Activated CD4-positive, alpha-beta T cell treated with anti-CD3 and anti-CD28 coated beads, Interleukin-2, amount 50 U/mL, for 24 hours (primary cell): ENCODE measurements at places on chromosomes 13 and 19.

DNA sequence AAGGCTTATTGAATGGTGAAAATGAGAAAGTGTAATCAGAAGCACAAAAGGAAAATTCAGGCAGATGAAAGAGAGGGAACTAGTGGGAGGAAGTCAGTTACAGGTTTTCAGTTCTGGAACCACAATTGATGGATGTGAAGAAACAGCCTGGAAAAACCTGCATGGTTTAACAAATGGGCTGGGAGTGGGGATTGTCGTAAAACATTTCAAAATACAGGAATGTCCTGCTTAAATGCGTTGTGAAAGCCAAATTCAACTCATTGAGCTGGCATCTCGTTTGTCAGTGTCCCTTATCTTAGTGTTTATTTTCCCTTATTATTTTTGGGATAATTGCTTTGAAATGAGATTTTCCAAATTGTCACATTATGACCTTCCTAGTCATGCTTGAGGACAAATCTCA lies 106.5 kb upstream of the RFC3 start:
- DNase-seq = no peak

- no peak for DNase-seq
Measured at GRCh38 chr19:29612801-29613595, 6.9 kb downstream of the POP4 start.

GRCh38 chr13:112376050-112376681 lies at the start of gene SPACA7:
Gene SPACA7 (plus strand): TSS chr13:112376355. CDS start chr13:112376386, 31 bp downstream.
- DNase-seq = no peak

DNA sequence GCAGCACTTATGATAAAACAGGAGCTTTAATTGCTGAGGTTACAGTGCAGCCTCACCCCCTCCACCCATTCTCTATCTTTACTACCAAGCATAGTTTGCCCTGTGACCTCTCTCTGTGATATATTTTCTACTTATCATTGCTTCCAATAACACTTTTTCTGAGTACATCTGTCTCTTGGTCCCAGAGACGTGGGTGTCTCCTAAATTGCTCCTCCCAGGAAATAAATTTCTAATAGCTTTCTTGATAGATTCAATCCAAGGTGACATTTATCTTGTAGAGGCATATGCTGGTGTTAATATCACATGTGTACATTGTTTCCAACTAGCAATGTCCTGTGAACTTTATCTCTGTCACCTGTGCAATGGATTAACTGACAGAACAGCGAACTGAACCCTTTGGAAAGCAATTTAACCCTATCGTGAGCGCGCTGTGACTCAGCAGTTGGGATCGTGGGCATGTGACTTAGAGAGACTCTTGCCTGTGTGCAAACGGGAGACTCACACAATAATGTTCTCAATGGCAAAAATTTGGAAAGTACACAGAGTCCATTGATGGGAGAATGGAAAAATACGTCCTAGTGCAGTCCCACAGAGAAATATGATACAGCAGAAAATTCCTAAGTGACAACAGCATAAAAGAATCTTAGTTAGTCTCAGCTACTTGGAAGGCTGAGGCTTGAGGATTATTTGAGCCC lies 7.0 kb upstream of the MAP2K2 start:
- no peak for DNase-seq

GRCh38 chr13:51324714-51325420 lies 14.6 kb upstream of the SERPINE3 start:
- DNase-seq = no peak

GRCh38 chr13:34216256-34216655 lies 398.3 kb downstream of the RFC3 start:
- no peak for DNase-seq

GRCh38 chr19:15236886-15237285 lies 4.6 kb upstream of the EPHX3 start:
- DNase-seq = no peak

GRCh38 chr19:35908973-35909683 lies 1.0 kb upstream of the TYROBP start:
- no peak for DNase-seq

- DNase-seq = no peak
Measured at GRCh38 chr13:20064128-20064527, 96.7 kb downstream of the GJA3 start.

GRCh38 chr19:17471410-17472125 lies 1.2 kb downstream of the SLC27A1 start:
- DNase-seq = no peak

DNA sequence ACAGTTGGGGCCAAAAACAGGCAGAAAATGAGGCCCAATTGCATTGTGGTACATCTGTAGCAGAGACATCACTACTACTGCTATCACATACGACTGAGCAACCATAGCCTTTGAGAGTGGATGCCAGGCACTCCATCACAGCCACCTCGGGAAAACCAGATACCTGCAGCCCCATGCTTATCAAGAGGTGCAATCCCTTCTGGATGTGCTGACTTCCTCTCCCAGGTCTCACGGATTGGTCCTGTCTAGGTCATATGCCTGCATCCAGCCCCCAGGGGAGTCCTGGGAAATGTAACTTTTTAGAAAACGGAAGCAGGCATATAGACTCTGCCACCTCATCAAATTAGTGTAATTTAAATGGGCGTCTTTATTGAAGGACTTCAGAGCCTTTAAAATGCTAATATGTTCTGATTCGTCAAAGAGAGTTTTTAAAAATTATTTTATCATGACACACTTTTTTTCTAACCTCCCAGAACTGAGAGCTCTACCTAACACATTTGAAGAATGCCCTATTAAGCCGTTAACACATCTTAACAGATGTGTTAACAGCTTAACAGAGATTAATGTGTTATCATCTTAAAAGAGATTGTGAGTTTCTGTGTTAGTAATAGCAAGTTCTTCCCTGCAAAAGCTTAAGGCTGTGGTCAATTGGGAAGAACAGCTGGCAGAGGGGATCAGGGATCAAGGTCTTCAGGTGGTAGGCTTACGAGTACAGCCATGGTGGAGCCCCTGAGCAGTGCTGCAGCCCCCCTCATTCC lies 63.9 kb downstream of the DLEU7 start:
- DNase-seq = no peak

DNA sequence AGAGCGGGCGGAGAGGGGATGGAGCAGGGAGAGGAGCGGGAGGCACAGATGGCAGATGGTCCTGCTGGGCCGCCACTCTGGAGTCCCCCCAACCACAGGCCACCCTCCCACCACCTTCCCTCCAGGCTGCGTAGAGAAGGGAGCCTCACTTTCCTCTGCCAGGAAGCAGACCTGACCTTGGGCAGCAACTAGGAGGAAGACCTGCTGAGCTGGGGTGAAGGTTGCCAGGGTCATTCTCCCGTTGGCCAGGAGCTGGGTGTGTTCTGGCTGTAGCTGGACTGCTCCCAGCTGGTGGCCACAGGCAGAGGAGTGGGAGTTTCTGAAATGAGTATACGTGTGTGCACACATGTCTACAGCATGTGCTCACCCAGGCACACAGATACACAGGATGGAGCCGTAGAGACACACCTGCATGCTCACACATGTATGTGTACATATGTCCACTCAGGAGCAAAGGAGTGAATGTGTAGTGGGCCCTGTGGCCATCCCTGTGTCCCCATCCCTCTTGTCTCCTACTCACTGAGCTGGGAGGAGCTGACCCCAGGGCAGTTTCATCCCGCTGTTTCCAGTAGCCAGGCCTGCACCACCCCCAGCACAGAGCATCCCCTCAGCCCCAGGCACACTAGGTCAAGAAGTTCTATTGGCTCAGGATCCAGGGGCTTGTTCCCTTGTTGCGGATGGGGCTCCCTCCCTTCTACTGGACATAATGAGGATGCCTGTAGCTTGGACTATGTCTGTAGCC lies 53.0 kb downstream of the CHST8 start:
- DNase-seq = no peak

GRCh38 chr19:46791944-46792343 lies 3.5 kb upstream of the SLC1A5 start:
- peak; percentile 34 for DNase-seq

GRCh38 chr13:51828730-51829567 lies 16.0 kb downstream of the TMEM272 start:
- DNase-seq = no peak

- DNase-seq = no peak
Measured at GRCh38 chr19:16139752-16140151, 3.7 kb upstream of the HSH2D start.

DNA sequence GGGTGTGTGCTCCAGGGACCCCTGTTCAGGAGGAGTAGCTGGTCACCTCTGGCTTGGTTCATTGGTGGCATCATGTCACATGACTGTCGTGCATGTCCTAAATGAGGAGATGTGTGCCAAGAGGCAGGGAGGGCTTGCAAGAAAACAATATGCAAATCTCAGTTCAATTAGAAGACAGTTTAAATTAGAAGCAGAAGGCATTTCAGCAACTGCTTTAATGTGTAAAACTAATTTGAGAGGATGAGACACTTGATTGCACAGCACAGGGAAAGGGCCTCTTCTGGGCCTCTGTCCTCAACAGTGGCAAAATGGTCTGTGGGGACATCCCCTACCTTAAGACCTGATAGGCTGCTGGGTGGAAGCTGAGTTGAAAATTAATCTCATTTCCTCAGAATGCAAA lies 54.6 kb downstream of the SPATA13 start:
- no peak for DNase-seq

GRCh38 chr19:14577885-14578427 lies 4.9 kb upstream of the CLEC17A start:
- DNase-seq = no peak

DNA sequence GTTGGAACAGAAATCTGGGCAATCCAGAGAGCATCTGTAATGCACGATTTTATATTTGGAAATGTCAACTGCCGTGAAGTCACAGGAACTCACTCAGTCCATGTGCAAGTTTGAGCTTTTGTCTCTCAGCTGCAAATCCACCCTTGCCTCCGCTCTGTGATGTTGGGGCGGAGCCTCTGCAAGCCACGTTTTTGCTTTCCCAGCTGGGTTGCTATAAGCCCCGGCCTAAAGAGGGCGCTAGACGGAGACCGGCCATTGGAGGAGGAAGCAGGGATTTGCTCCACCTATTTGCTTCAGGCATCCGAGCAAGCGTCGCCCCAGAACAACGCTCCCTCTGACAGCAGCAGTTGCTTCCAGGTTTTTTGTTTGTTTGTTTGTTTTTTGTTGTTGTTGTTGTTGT lies 56.2 kb downstream of the TRPM4 start:
- DNase-seq = no peak

DNA sequence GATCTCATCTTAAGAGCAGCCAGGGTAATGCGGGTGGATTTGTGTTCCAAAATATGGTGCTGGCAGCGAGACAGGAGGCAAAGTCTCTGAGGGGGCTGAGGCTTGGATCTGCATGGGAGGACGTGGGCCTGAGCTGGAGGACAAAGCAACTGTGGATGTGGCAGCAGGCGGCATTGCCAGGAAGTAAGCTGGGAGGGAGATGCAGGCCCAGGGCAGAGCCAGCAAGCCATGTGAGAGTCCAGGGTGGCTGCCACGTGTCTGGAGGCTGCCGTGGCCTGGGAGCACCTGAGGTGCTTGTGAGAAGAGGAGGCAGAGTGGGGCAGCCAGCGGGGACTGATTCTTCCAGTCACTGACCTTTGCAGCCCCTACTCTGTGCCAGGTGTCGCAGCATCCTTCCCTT lies 52.0 kb downstream of the DPF1 start:
- DNase-seq = no peak

- no peak for DNase-seq
Measured at GRCh38 chr13:83182845-83183244, 699.4 kb downstream of the SLITRK1 start.

GRCh38 chr19:40673397-40673796 lies 17.1 kb downstream of the NUMBL start:
- DNase-seq = no peak

DNA sequence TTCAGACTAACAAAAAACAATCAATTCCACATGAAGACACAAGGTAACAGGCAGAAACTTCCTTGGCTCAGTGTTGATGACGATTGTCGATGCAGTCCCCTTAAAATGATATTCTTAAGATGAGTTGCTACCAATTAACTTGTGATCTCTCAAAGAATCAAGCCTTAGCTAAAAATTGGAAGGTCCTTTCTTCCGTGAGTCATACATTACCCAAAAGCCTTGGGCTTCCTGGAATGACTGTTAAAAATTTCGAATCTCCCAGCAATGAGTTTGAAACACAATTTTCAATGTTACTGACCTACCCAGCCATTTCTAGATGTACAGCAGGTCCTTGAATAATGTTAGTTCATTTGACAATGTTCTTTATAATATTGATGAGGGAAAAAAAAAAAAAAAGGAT lies 28.0 kb upstream of the RB1 start:
- no peak for DNase-seq

- no peak for DNase-seq
Measured at GRCh38 chr13:113305208-113305607, 8.2 kb downstream of the LAMP1 start.

GRCh38 chr13:27396252-27396846 lies 28.1 kb upstream of the GTF3A start:
- DNase-seq = no peak

DNA sequence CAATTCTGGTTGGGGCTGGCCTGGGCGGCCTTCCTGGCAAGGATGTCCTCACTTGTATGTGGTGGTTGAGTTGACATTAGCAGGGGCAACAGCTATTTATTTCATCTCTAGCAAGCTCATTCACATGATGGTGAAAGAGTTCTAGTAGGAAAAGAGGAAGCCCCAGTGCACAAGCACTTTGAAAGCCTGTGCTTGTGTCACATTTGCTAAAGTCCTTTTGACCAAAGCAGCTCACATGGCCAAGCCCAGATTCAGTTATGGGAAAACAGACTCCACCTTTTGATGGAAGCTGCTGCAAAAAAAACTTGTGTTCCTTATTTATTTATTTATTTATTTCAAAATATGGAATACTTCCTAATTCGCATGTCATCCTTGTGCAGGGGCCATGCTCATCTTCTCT lies 17.2 kb downstream of the GTF2F2 start:
- DNase-seq = no peak

DNA sequence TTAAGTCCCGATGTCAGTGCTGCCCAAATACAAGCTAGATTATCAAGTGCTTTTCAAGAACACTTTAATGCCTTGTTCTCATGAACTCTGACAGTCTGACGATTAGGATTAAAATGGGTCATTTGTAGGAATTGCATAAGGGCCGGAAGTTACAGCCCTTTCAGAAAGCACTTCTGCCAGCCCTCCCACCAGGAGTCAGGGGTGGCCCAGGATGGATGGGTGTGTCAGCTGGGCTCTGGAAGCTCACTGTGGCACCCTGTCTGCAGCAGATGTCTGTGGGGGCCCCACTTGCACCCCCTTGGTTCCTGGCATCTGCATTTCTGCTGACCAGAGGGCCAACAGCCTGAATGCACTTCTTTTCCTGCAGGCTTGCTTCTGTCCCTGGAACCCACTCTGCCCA lies 712.7 kb downstream of the UQCRFS1 start:
- no peak for DNase-seq

DNA sequence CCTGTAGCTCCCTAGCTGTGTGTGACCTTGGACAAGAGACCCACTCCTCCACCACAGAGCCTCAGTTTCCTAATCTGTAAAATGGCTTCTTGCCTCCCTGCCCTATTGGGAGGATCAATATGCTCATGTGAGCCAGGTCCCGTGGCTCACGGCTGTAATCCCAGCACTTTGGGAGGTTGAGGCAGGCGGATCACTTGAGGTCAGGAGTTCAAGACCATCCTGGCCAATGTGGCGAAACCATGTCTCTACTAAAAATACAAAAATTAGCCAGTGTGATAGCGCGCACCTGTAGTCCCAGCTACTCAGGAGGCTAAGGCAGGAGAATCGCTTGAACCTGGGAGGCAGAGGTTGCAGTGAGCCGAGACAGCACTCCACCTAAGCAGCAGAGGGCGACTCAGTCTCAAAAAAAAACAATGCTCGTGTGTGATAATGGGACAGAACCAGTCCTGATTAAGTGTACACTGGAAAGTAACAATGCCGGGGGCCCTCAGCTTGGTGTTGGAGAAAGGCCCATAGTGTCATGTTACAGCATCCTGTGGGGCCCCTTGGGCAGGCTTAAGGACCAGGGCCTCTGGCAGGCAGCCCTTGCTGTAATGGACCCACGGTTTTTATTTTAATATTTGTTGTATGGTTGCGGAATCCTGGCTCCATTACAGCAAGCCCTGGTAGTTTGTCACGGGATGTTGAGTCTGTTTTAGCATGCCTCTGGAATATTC lies 6.8 kb downstream of the RPS11 start:
- no peak for DNase-seq
